ENCODE measurements at places on chromosomes 16 and 17.

GRCh38 chr16:30998852-30999761, 11.3 kb downstream of the STX1B start:
- DNase-seq = no peak

GRCh38 chr17:79917902-79918484, 78.8 kb upstream of the CBX4 start:
- DNase-seq = no peak

GRCh38 chr16:69077251-69077650, 28.2 kb upstream of the HAS3 start:
- DNase-seq = no peak

DNA sequence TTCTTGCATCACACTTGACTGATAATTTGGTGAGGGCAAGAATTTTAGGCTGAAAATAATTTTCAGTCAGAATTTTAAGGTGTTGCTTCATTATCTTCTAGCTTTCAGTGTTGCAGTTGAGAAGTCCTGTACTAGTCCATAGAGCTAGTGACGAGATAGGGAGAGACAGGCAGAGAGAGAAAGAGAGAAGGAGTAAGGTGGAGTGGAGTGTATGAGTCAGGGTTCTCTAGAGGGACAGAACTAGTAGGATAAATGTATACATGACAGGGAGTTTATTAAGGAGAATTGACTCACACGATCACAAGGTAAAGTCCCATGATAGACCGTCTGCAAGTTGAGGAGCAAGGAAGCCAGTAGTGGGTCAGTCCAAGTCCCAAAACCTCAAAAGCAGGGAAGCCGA, 127.2 kb downstream of the UTP18 start:
- DNase-seq = no peak

- no peak for DNase-seq
Observed at GRCh38 chr17:43774304-43775250, 4.2 kb downstream of the DUSP3 start.

GRCh38 chr17:732902-733720, 715 bp downstream of the TLCD3A start:
- DNase-seq = peak; percentile 91

DNA sequence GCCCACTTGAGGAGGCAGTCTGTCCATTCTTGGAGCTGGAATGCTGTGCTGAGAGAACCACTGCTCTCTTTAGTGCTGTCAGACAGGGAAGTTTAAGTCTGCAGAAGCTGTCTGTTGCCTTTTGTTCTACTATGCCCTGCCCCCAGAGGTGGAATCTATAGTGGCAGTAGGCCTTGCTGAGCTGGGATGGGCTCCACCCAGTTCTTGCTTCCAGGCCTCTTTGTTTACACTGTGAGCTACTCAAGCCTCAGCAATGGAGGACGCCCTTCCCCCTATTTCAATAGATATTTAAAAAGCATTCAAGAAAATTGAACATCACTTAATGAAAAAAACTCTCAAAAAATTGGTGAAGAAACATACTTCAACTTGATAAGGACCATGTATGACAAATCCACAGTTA, 313.5 kb downstream of the PHKB start:
- no peak for DNase-seq

DNA sequence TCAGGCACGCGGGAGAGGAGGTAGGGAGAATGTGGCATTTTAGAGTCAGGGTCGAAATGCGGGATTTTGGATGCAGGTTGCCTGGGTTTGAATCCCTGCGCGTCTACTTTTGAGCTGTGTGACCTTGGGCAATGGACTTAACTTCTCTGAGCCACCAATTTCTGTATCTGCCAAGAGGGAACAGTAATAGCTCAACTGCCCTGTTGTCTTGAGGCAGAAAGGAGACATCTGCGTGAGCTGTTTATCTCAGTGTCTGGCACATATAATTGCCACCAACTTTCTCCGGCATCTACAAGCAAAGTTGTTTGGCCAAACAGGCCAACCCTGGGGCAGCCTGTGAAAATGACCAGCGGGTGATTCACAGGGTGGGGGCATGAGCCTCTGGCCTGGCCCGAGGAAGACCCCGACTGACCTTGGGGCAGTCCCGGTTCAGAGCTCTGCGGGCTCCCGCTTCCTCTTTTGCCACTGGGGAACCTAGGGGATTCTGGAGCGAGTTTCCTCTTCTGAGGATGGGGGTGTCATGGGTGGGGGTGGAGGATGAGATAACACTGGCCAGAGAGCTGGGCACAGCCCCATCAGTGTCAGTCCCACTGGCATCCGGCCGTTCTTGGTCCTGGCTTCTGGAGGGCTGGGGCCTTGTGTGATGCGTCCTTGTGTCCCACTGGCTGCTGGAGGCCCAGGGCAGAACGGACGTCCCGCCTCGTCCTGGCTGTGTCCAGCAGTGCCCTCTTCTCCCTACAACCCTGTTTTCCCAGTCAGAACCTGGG, 1.3 kb downstream of the SNN start:
- peak; percentile 83 for DNase-seq

DNA sequence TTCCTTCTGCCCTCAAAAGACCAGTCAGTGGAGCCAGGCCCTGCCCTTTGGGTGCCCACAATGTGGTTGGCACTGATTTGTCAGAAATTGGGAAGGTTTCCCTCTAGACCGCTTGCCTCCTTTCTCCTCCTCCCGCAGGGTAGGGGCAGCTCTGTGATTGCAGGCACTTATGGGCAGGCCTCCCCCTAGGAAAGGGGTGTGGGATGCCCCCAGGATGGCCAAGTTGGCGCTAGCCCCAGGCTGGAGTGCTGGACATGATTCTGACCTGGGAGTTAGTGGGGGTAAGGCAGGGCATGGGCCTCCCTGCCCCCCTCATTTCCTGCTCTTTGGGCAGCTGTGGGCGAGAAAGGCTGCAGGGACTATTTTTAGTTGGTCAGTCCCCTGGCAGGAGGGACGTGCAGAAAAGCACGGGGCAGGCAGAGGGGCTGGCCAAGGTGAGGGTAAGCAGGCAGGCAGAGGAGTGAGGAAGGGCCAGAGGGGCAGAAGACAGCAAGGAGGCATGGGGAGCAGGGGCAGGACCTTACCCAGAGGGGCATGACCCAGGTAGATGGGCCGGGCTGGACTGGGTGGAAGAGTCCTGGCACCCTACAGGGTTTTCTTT, 3.3 kb downstream of the RARA start:
- no peak for DNase-seq

GRCh38 chr17:79573196-79573896, 37.5 kb downstream of the RBFOX3 start:
- DNase-seq = no peak

- DNase-seq = peak; percentile 49
Observed at GRCh38 chr17:32495359-32496231, 8.8 kb downstream of the CDK5R1 start.

GRCh38 chr17:45908935-45909334, 14.6 kb downstream of the MAPT start:
- no peak for DNase-seq

GRCh38 chr17:44558334-44558709, 1.0 kb downstream of the FZD2 start:
- DNase-seq = no peak

- no peak for DNase-seq
Observed at GRCh38 chr17:82838386-82839063, 1.3 kb downstream of the ZNF750 start.

DNA sequence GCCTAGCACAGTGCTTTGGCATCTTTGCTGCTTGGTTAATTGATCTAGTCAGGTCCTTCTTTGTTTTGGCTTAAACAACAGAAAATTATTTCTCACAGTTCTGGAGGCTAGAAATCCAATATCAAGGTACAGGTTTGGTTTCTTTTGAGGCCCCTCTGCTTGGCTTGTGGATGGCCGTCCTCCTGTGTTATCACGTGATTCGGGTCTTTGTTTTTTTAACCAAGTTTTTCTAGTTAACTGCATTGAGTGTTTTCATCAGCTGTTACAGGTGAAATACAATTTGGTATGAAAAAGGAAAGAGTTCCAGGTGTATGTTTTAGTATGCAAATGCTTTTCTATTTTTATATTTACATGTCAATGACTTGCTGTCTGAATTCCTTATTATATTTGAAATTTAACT, 2.8 kb downstream of the NLK start:
- DNase-seq = no peak

GRCh38 chr17:80384078-80384960, 30.6 kb upstream of the ENDOV start:
- no peak for DNase-seq

- no peak for DNase-seq
Observed at GRCh38 chr17:13044572-13045065, 26.8 kb upstream of the ELAC2 start.

DNA sequence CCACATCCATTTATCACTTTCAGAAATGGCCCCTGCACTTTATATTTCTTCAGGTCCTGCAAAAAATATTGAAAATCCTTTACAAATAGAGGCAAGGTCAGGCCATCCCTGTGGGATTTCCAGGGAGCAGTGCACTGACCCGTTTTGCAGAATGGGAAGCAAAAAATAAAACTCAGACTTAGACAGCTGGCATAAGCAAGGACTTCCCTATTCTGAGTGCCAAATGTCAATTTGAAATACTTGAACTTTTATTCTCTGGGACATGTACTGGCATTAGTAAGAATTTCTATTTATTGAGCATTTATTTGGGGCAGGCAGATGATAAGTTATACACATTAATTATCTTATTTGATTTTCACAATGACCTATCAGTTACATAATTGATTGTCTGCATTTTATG, 32.4 kb downstream of the PRKCB start:
- no peak for DNase-seq

DNA sequence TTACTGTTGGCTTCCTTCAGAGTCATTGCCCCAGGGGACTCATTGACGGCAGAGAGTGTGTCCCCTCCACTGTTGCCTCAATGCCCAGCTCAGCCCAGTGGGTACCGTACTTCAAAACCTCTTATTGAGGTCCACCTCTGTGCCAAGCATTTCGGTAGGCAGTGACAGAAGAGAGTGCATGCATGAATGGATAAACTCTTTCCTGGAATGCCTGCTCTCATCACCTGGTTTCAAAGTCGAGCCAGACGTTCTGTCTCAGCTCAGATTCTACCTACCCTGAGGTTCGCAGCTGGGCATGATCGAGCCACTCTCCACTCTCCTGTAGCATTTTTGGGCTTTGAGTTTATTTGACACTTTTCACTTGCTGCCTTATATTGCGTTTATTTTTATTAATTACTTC, 647.0 kb downstream of the MAF start:
- no peak for DNase-seq

GRCh38 chr17:57747221-57748017, 2.3 kb upstream of the CCDC182 start:
- DNase-seq = peak; percentile 52

GRCh38 chr16:3951861-3952736, 71.6 kb upstream of the CREBBP start:
- no peak for DNase-seq

- no peak for DNase-seq
Observed at GRCh38 chr17:13616031-13616430, 14.3 kb upstream of the HS3ST3A1 start.

DNA sequence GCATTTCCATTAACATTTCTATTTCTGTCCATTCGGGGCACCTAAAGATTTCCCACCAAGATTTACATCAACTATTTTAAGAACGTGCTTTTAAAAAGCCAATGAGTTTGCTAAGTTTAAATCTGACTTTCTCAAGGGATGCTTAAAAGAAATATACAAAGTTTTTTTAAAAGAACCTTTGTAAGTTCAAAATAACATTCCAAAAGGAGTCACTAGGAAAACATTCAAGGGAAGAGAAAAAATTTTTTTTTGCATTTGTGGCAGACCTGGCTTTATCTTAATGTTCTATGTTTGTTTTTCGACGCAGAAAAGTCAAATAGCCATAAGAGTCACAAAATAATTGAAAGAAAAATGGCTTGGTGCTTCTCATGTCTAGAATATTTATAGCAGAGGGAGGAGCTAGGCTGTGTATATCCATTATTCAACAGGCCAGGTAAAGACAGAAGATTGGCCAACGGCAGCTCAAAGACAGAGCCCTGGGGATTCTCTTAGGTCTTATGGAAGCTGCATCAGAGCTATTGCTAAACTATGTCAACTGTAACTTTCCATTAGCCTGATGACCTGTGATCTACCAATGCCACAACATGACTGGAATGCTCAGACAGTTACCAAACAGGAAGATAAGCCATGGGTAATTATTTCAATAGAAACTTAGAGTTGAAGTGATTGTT, 37.8 kb upstream of the MYOCD start:
- DNase-seq = no peak

DNA sequence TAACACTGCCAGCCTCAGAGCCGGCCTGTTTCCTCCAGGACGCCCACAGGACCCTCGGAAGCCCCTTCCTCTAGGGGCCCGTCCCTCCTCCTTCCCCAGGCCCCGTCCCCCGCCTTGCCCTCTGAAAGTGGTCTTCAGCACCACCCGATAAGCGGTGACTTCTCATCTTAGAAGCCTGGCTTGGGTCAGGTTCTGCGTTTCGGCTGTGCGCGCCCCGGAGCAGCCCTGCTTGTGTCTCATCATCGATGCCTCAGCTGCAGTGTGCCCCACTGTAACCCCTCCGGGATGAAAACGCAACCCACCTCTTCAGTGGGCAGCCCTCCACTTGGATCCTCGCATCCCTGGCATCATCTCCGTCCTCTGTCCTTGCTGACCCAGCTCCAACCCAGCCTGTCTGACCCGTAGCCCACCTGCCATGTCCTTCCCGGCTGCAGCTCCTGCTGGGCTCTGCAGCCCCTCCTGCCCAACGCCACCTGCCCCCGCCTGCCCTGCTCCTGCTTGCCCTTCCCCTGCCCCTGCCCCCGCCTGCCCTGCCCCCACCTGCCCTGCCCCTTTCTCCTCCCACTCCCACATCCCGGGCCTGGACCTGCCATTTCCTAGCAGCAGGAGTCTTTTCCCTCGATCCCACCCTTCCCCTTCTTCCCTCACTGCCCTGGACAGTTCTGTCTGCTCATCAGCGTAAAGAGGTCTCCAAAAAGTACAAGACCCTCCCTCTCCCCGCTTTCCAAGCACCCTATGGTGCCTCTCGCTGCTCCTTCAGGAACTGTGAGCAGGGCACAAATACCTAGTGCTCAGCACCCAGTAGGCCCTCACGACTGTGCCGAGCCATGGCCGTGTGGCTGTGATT, 112.5 kb upstream of the CHMP6 start:
- DNase-seq = peak; percentile 57

- DNase-seq = no peak
Observed at GRCh38 chr16:72840631-72841381, 207.1 kb downstream of the ZFHX3 start.

DNA sequence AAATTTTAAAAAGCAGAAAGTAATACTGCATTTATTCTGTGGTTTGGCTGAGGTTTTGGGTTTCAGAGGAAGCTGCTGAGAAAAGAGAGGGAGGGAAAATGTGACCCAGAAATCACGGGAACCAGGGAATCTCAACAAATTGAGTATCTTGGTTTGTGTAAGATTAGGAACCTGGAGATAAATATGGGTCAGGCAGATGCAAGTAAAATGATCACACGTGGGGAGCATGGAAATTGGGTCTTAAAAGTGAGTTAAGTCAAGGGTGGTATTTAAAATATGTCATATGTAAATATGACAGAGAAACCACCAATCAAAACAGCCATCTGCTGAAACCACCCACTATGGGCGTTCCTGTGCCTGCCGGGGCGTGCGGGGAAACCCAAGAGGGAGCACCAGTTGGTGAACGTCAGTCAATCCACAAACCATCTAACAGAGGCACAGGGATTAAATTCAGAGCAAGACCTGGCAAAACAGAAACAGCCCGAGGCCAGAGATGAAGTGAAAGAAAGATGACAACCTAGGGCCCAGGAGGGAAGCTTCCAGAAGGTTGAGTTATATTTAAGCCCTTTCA, 33.4 kb downstream of the CDH13 start:
- DNase-seq = no peak

All from posterior cingulate gyrus (tissue), 11 donors.